HT-29 (cell line): ENCODE measurements at places on chromosomes 2 and 18. TPM values are rescaled to one million over a fixed set of nuclear protein-coding genes. Genes with fewer than 3 reads are reported as not detected.

Gene C2orf81
- total RNA-seq: 3.2 and 3.9 TPM in 2 replicates

- DNase-seq: peak; percentile 60
Observed at GRCh38 chr2:150341982-150342680, 145.3 kb downstream of the RND3 start.

GRCh38 chr2:160227293-160227915 is 27.3 kb upstream of the ITGB6 start:
- no peak for DNase-seq

Gene PDE11A
- not detected in 2 replicates for total RNA-seq

- DNase-seq: no peak
Observed at GRCh38 chr2:64605026-64605471, 48.7 kb downstream of the SERTAD2 start.
